ENCODE measurements at places on chromosomes 13 and 19.

GRCh38 chr13:101783554-101783953 lies 331.1 kb downstream of the ITGBL1 start:
- DNase-seq = no peak

DNA sequence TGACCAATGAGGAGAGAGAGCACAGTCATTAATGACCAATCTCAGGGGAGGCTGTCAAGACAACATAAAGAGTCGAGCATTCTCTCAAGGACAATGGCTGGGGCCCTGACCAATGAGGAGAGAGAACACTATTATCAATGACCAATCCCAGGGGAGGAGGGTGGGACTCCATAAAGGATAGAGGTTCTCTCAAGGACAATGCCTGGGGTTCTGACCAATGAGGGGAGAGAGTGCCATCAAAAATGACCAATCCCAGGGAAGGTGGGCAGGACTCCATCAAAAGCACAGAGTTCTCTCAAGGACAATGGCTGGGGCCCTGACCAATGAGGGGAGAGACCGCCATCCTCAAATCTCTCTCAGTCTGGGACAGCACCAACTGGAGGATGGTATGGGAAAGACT lies 3.3 kb upstream of the KLK11 start:
- peak; percentile 32 for DNase-seq

- DNase-seq = no peak
These were observed 19.3 kb downstream of the PALM start for GRCh38 chr19:728011-728410.

GRCh38 chr13:29911781-29912418 lies 61.5 kb upstream of the UBL3 start:
- no peak for DNase-seq

- peak; percentile 77 for DNase-seq
These were observed 25.9 kb downstream of the MPND start for GRCh38 chr19:4369109-4369887.

DNA sequence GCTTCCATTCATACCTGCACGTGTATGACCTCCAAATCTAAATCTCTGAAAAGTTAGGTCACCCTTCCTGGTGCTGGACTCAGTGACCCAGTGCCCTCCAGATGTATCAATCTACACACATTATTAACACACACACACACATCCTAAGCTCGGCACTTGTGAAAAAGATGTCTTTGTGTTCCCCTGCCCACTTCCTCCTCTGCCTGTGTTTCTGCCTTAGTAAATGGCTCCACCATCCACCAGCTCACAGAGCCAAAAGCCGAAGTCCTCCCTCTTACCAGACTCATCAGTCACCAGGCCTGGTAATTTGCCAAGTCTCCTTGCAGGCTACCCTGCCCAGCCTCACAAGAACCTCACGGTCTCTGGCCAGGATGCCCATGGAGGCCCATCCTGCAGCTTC lies 131.5 kb downstream of the SHISA2 start:
- DNase-seq = no peak

DNA sequence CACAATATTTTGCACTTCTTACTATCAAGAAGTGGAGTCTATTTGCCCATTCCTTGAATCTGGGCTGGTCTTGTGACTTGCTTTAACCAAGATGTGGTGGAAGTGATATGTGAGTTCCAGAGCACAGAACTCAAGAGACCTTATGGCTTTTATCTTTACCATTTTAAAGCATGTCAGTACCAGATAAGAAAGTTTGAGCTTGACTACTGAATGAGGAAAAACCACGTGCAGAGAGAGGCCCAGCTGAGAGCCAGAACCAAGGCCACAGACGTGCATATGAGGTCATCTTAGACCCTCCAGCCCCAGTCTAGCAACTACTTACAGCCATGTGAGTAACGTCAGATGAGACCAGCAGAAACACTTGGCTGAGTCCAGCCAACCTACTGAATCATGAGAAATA lies 6.3 kb upstream of the CDK8 start:
- no peak for DNase-seq

- DNase-seq = no peak
These were observed 9.9 kb upstream of the SMIM17 start for GRCh38 chr19:56633021-56633420.

DNA sequence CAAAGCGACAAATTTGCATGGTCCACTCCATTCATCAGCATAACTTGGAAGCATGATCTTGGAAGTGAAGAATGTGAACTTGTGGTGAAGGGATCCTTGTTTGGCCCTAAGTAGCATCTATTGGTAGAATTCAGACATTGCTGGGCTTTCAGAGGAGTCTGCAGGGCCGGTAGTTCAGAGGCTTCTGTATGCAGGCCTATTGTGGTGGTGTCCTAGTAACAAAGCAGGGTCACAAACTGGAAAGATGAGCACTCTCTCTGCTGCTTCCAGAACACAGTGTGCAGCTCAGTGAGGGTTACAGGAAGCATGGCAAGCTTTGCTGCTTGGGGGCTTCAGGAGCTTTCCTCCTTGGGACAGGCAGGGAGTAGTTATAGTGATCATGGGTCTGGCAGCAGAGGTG lies 206.0 kb downstream of the TDRD3 start:
- DNase-seq = no peak

DNA sequence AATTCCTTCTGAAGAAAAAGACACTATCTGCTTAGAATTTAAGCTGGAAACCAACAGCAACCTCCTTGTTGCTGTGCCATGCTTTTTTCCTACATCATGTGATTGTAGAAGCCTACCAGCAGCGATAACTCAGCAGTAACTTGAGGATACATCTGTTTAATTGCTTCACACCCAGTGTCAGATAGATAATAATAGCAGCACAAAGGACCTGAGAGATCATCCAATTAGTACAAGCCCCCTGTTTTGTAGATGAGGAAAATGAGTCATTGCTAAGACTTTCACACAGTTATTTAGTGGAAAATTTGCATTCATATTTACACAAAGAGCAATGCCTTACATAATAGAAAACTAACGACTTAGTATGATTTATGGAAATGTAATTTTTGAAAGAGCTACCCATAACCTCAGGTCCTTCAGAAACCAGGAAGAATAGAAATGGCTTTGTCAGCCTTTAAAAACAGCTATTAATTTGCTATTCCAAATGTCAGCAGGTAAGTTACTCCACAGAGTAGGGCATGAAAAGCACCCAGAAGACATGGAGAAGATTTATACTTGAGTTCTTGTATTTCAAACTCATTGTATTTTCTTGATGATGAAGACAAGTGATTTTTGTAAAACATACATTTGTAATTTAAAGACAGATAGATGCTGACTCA lies 93.7 kb upstream of the SGCG start:
- DNase-seq = no peak

DNA sequence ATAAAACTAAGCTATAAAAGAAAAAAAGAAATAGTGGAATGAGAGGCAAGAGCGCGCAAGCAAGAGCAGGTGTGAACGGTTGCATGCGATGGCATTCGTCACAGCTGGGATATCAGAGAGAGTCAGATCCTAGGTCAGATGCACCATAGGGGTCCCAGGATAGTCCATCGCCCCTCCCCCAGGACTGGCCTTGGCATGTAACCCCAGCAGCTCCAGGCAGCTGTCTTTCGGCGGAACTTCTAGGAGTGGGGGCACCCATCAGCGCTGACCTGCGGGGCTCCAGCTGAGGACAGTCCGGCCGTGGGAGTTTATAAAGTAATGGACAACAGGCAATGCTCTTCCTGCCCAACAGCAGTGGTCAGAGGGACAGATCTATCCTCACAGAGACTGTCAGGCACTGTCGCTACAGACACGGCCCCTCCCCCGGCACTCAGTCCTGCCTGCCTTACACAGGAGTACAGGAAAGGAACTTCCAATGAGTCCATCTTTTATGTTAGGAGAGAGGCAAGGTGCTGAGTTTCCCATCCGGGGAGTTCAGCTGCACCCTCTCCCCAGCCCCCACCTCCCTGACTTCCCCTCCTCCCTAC lies 1.4 kb downstream of the SIAH3 start:
- no peak for DNase-seq

DNA sequence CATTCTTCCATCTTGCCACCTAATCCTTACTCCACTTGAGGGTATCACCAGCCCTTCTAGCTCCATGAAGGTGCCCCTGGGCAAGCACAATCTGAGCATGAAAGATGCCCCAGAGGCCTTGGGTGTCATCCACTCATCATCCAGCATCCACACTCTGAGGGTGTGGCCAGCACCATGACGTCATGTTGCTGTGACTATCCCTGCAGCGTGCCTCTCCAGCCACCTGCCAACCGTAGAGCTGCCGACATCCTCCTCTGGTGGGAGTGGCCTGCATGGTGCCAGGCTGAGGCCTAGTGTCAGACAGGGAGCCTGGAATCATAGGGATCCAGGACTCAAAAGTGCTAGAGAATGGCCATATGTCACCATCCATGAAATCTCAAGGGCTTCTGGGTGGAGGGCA lies 3.1 kb upstream of the KLK3 start:
- DNase-seq = no peak

GRCh38 chr19:664913-665443 lies 2.0 kb upstream of the RNF126 start:
- peak; percentile 64 for DNase-seq

DNA sequence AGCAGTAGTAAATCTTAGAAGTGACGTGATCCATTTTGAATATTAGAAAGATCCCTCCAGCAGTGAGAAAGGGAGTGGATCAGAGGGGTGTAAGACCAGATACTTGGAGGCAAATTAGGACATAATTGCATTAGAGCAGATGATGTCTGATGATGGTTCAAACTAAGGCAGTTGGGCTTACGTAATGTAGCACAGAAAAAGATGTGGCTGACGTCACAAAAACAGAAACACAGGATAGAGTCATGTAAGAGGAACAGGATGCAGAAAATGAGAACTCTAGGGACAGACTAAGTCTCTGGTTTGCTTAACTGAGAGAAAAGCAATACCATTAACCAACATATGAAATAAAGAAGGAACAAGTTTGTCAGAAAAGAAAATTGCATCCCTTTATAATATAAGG lies 392.5 kb upstream of the DACH1 start:
- DNase-seq = no peak

- peak; percentile 61 for DNase-seq
These were observed 30.1 kb upstream of the METTL21C start for GRCh38 chr13:102724923-102725322.

GRCh38 chr13:82615043-82615442 lies 1267.2 kb downstream of the SLITRK1 start:
- DNase-seq = no peak

- no peak for DNase-seq
These were observed 223.0 kb downstream of the DNAJC15 start for GRCh38 chr13:43246382-43246781.

- DNase-seq = no peak
These were observed 212.2 kb downstream of the NHLRC3 start for GRCh38 chr13:39250440-39250839.

DNA sequence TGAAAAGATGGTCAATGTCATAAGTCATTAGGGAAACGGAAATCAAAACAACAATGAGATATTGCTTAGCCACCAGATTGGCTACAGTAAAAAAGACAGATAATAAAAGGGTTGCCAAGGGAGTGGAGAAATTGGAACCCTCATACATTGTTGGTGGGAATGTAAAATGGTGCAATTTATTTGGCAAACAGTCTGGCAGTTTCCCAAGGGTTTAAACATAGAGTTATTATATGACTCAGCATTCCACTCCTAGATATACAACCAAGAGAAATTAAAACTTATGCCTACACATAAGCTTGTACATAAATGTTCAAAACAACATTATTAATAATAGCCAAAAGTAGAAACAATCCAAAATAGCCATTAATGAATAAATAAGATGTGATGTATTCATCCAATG lies 9.9 kb upstream of the ZNF227 start:
- DNase-seq = no peak

- no peak for DNase-seq
These were observed 29.1 kb downstream of the NFIX start for GRCh38 chr19:13024126-13024950.

GRCh38 chr13:44713788-44714469 lies 137.8 kb upstream of the TSC22D1 start:
- DNase-seq = peak; percentile 45

GRCh38 chr13:49625392-49626079 lies 2.8 kb upstream of the ARL11 start:
- peak; percentile 38 for DNase-seq

DNA sequence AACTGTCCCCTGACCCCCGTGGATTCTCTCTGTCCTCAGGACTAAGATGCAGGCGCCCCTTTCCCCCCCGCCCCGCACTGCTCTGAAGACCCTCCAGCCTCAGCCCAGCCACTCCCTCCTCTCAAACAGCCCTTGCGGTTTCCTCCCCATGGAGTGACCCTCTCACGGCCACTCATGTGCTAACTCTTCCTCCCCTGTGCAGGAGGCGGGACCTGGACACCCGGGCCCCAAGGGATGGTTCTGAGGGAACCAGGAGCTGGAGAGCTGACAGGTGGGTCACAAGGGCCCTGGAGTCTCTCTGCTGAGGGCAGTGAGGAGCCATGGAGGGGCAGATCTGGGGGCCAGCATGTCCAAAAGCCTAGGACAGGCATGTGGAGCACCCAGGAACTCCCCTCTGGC lies 1.9 kb downstream of the ISOC2 start:
- DNase-seq = no peak

DNA sequence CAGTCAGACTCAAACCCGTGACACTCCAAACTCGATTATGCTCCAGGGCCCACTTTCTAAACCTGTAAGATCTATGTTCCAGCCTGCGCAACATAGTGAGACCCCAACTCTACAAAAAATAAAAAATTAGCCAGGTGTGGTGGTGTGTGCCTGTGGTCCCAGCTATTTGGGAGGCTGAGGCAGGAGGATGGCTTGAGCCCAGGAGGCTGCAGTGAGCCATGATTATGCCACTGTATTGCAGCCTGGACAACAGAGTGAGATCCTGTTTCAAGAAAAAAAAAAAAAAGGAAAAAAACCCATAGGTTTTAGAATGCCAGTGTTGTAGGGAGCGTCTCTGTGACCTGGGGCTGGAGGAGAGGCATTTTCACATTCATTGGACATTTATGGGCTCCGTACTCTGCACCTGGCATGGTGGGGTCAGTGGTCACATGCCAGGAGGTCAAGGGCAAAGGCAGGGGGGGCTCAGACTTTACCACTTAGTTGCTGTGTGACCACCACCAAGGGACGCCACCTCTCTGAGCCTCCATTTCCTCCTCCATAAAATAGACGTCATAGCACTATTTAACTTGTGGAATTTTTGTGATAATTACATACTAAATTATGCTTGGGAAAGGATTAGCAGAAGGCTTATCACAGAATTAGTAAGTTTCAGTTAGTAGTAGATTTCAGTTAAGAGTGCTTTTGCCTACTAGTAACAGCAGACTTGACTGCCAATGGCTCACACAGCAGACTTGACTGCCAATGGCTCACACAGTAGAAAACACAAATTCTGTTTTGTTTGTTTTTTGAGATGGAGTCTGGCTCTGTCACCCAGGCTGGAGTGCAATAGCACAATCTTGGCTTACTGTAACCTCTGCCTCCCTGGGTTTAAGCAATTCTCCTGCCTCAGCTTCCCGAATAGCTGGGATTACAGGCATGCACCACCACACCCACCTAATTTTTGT lies 5.9 kb downstream of the SELENOV start:
- no peak for DNase-seq

DNA sequence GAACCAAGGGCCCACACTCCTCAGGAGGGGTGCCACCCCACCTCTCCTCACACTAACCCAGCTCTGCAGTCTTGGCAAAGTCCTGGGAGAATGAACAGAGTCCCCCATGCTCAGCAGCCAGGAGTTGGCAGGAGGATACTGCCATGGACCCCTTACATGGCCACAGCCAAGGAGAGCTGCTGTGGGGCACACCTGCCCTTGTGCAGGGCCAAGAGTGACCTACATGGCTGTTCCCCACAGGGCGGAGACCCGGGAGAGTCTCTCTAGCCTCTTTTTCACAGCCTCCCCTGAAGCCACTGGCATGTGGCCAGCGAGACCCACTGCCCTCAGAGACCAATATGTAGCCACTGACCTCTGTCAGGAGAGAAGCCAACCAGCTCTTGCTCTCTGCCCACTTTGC lies 45.9 kb upstream of the VSTM2B start:
- DNase-seq = no peak

Data from Caki2 (cell line).